ENCODE measurements at places on chromosomes 7 and 10.

DNA sequence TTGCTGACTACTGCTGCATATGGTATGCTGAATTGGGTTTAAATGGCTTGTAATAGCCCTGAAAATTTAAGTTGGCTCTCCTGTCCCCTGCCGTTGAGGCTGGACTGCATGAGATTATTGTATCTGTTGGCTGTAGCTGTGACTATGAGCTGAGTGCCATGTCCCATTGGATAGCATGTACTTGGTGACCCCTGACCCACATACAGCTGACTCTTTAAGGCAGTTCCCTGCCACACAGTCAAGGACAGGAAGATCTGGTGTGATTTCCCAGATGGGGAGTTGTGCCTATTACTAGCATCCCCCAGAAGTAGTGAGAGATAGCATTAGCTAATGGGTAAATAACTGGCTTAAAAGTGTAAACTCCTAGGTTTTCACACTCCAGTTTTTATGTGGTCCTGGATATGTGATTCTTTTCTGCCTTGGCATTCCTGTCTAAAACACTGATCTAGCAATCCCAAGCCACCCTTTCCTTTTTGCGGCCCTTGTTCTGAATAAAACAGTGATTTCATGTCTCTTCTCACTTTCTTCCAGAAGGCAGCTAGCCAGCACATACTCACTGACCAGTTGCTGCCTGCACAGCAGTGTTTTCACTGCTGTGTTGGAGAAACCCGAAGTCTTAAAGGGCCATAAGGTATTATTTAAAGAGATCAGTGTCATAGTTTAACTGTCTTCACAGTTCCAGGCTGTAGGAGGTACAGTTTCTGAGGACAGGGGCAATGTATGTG, 35.9 kb downstream of the LRRC4 start:
- no peak for DNase-seq

DNA sequence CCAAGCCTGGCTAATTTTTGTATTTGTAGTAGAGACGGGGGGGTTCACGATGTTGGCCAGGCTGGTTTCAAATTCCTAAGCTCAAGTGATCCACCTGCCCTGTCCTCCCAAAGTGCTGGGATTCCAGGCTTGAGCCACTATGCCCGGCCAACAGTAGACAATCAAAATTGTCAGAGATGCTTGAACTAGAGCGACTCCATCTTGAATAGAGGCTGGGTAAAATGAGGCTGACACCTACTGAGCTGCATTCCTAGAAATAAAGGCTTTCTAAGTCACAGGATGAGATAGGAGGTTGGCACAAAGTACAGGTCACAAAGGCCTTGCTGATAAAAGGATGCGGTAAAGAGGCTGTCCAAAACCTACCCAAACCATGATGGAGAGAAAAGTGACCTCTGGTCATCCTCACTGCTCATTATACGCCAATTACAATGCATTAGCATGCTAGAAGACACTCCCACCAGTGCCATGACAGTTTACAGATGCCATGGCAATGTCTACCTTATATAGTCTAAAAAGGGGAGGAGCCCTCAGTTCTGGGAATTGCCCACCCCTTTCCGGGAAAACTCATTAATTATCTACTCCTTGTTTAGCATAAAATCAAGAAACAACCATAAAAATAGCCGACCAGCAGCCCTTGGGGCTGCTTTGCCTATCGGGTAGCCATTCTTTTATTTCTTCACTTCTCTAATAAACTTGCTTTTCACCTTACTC, 134.5 kb downstream of the BAMBI start:
- no peak for DNase-seq

DNA sequence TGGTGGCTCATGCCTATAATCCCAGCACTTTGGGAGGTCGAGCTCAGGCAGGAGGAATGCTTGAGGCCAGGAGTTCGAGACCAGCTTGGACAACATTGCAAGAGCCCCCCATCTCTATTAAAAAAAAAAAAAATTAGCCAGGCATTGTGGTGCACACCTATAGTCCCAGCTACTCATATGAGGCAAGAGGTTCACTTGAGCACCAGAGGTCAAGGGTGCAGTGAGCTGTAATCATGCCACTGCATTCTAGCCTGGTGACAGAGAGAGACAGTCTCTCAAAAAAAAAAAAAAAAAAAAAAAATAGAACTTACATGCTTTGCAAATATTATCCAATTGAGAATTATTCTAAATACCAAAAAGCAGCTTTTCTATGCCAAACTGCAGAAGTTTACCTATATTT, 11.0 kb downstream of the KIN start:
- no peak for DNase-seq

GRCh38 chr7:6725003-6725402, 18.3 kb upstream of the ZNF12 start:
- no peak for DNase-seq

DNA sequence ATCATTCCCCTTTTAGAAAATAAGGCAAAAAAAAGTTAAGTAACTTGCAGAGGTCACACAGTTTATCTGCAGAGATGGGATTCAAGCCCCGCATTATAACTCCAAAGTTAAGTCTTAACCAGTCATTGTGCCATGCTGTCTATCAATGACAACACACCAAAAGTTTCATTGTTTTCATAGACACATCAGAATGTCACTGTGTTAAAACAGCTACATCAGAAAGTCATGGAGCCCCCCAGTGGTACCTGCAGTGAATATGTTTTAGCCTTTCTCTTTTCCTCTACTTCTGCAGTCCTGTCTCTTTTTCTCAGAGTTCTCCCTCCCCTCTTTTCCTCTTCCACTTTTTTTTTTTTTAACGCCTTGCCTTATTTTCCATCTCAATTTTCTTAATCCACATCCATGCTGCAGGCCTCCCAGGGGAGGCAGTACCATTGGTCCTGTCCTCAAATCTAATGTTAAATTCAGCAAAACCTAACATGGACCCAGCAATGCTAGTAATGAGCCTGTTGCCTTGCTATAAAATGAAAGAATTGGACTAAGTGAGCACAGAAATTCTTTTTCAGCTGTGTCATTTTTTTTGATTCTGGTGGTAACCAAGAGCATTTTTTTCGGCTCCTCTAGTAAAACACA, 3.8 kb upstream of the NRCAM start:
- DNase-seq: no peak

DNA sequence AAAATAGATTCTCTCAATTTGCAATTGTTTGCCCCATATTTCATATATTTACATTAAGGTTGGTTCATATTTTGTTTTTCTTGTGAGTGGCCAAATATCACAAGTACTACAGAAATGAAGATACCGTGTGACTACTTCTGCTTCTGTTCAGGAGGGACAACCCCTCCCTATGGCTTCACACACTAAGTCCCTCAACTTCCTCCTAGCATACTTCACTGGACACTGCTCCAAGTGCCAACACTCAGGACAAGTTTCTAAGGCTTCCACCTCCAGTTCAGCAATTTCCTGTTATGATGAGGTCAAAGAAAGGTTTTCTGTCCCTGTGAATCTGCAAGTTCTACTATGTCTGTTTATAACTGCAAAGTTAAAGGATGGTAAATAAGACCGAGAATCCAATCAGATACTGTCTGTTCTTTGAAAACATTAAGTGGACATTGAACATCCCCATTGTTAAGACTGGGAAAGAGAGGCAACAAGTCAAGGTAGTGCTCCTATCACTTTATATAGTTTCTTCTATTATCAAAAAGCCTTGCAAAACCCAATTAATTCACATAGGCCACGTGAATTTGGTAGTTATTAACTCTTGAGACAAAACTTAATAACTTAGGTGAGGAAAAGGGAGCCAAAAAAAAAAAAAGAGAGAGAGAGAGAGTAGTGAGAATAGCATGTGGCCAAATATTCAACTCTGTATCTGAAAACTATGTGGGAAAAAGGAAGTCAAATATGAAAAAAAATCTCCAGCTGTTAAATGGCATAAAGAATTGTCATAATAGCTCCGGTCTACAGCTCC, 81.3 kb upstream of the DKK1 start:
- DNase-seq: no peak

DNA sequence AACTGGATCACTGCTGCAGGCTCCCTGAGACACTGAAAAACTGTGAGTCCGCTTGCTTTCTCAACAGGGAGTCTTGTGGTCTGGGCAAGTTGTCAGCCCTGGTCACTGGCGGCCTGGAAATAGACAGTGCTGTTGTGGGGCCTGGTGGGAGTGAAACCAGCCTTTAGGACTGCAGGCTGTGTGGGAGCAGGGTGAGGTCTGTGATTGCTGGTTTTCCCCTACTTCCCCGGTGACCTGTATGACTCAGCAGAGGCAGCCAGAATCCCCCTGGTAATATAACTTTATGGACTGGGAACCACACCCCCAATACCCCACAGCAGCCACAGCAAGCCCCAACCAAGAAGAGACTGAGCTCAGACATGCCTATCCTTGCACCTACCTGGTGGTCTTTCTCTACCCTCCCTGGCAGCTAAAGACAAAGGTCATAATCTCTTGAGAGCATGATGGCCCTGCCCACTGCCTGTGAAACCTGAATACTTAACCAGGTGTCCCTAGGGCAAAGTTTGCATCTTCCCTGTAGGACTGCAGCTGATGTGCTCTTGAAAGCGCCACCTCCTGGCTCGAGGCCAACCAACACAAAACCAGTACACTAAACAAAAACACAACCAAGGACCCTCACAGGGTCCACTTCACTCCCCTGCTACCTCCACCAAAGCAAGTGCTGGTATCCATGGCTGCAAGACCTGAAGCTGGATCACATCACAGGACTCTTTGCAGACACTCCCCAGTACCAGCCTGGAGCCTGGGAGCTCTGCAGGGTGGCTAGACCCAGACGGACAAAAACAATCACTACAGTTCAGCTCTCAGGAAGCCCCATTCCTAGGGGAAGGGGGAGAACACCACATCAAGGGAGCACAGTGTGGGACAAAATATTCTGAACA, 7.2 kb upstream of the ADAM22 start:
- peak; percentile 52 for DNase-seq

DNA sequence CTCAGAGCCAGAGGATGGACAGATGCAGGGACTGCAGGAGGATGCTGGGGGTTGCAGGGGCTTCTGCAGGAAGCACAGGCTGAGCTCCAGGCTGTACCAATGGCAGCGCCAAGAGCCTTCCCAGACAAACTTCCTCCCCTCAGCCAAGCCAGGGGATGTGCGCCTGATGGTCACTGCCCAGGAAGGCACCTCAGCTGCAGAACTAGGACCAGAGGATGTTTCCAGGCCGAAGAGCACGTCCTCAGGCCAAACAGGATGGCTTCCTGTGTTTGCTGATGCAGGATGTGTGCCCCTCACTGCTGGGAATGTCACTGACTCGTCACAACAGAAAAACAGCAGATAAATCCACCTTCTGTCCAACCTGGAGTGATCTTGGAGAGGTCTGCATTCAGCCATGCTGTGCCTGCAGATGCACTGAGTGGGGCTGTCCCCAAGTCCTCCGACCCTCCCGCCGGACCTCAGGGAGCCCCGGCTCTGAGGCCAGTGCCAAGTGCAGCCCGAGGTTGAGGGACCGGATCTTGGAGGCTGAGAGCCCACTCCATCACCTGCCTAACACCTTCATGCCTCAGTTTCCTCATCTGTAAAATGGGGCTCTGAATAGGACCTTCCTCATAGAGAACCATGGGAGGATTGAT, 152.5 kb upstream of the CHST15 start:
- no peak for DNase-seq

GRCh38 chr10:100729862-100730724, 15.3 kb upstream of the PAX2 start:
- no peak for DNase-seq

Measured in right forelimb (tissue), 1 donor.